Right ventricle myocardium superior (tissue), 1 donor: ENCODE measurements at places on chromosomes 11 and 22.

GRCh38 chr11:92687724-92688123 lies 281.7 kb upstream of the MTNR1B start:
- no peak for DNase-seq

- no peak for DNase-seq
Observed at GRCh38 chr22:47309476-47309875, 547.0 kb downstream of the TBC1D22A start.

DNA sequence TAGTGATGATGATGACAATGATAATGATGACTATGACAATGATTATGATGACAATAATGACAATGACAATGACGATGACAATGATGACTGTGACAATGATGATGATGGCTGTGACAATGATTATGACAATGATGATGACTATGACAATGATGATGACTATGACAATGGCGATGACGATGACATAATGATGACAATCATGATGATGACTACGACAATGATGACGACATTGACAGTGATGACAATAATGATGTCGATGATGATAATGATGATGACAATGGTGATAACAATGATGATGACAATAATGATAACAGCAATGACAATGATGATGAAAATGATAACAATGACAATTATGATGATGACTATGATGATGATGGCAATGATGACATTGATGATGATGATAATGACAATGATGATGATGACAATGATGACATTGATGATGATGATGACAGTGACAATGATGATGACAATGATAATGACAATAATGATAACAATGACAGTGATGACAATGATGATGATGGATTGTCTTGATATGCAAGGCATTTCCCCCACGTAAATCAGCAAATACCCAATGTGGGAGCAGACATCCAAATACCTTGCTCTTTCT lies 37.7 kb downstream of the DHCR7 start:
- DNase-seq, result no peak

DNA sequence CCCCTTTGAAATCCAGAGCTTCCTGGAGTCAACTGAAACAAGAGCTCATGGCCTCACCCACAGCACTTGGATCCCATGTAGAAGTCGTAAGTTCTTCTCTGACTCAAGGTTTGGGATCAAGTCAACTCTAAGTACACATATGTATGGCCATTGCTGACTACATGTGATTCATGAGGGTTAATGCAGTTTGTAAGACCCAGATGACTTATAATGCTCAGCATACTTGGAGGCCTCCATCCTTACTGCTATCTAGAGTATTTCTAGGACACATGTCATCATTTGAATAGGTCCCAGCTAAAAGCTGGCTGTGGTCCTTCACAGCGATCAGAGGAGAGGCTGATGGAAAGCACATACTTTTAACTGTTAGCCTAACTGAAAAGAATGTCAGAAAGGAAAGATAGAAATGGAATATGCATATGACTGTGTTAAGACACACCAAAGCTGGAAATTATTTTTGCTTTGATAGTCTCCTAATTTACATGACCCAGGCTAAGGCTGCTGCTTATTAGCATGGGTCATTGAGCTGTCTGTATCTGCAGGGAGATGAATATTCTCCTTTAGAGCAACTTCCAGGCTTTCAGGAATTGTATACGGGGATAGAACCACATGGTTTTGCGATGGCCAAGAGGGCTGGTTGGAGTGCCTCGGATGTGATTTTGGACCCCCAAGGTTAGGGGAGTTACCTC lies 76.3 kb downstream of the NTM start:
- DNase-seq, result no peak
